Omental fat pad (tissue), 4 donors: ENCODE measurements at places on chromosomes 1 and 21.
A peak's percentile ranks its signal among the peaks of the same experiment; 100 is the strongest.

DNA sequence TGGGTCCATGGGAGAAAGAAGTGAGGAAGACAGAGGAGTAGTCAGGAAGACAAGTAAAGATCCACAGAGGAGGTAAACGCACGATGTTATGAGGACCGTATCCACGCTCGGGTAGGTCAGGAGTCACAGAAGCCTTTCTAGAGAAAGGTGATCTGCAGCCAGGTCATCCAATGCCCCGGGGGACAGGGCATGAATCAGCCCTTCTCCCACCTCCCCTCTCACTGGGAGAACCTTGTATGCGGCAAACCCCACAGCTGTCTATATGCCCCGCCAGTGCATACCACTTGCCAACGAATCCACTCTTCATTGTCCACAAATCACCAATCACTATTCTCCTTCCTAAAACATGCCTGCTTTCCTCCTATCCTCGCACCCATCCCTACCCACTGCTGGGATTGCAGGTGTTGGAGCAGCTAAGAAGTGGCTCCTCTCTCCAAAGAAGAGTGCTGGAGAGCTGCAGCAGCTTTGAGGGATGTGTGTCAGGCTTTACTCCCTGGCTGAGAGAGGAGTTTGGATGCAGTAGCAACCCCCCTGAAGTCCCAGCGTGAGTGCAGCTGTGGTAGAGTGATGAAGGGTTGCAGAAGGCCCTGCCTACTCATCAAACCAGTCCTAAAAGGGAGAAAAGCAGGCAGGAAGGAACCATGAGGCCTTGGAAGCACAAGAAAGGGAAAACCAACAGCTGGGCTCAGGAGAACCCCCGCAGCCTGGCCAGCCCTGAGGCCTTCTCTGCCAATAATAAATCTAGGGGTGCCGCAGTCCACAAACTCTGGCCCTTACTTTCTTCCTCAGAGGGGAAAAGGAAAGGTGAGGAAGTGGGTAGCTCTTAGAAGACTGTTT lies 102.2 kb upstream of the GADD45A start:
- DNase-seq = no peak

DNA sequence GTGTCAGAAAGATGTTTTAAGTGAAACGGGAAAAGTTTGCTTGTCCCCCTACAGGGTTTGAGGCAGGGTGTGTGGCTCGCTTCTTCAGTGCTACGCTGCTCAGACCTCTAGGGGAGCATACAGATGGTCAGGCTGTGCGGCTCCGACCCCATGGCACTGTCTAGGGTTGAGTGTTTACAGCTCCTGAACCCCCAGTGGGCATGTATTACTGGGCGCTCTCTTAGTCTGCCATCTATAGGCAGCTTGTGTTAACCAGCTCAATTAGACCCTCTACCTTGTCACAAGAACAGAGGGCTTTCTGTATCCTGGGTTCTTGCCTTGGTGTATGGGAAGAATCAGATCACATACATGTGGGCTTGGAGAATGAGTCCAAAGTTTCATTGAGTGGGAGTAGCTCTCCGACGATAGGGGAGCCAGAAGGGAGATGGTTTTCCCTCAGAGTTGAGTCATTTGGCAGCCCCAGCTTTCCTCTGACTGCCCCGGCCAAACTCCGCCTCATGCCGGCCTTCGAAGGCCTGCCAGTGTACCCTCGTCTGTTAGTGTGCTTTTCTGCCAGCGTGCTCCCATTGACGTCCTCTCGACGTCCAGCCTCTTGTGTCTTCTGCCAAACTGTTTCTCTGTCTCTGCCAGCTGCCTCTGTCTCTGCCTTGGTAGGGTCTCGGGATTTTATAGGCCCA lies 38.6 kb upstream of the ADGRL4 start:
- no peak for DNase-seq

DNA sequence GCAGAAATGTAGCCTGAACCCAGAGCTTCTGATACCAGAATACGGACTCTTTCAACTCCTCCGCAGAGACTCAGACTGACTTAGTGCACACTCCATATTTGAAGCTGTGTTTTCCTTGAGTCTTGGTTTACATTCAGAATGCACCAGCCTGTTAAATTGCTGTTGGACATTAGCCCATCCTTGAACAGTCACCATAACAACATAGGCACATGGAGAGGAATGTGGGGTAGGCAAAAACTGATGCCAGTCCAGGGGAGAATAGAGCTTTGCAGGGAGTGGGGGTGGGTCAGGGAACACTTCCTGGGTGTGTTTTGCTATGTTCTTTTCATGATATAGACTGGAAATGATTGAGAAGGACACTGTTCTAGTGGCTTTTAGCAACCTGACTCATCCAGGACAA lies 76.3 kb upstream of the CACNA1E start:
- DNase-seq = no peak

GRCh38 chr1:181090641-181091126 lies 2.2 kb downstream of the IER5 start:
- DNase-seq = no peak

DNA sequence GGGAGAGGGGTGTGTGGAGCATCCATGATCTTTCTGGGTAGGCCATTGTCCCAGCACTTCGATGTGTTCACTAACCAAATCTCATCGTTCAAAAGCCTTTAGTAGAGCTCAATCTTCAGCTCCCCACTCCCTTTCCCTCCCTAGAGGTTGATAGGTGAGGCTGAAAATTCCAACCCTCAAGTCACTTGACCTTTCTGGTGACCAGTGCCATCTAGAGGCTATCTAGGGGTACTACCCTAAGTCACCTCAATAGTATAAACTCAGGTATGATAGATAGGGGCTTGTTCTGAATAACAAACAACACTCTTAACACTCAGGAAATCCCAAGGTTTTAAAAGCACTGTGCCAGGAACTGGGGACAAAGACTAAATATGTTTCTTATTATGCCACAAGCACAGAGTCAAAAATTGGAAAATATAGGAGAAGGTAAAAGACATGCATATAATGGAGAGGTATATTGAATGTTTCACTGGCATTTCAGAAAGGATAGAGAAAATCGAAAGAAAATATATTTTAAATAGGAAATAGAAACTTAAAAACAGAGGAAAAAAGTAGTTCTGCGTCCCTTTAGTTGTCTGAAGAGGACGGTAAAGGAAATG lies 42.9 kb upstream of the CD53 start:
- DNase-seq = no peak

DNA sequence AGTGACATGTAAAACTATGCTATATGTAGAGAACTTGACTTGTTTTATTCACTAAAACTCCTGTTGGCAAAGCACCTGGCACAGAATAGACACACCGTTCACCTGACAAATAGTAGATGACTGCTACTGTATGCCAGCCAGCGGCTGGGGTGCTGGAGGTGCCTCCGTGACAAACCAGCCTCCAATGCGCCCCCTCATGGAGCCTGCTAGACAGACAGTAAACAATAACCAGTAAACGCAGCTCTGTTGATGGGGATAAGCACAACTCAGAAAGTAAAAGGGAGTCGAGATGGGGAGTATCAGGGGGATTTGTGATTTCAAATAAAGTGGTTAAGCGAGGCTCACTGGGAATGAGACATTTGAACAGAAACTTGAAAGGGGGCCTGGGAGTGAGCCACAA lies 107.2 kb downstream of the PRDM2 start:
- no peak for DNase-seq

GRCh38 chr1:114522264-114522575 lies 11.2 kb upstream of the TRIM33 start:
- no peak for DNase-seq

GRCh38 chr1:227403535-227403934 lies 85.2 kb upstream of the CDC42BPA start:
- no peak for DNase-seq

GRCh38 chr1:22832414-22832786 lies 121.8 kb downstream of the EPHB2 start:
- DNase-seq = no peak

DNA sequence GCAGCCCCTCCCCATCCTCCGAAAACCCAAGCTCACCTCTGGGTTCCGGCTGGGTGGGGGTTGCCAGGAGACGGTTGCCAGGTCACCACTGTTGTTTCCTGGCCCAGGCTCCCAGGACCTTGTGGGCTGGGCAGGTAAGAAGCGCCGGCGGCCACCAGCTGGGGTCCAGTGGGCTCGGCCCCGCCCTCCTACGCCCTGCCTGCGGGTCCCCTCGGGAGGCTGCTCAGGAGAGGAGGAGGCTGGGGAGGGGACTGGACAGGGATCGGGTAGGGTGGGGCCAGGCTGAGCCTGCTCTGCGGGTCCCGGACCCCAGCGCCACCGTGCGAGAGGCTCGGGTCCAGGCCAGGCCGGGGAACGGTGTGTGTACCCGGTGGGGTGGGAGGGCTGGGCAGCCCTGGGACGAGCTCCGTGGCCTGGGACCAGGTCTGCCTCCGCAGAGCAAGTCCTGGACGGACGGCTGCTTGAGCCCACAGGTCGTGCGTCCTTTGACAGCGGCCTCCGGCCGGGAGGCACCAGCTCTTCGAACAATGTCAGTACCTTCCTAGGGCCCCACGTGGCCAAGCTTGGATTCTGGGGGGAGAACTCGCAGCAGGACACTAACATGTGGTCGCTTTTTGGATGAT lies at the start of gene TTLL10:
TSS of gene TTLL10 (plus strand) at position 88 of the 623 bp plus-strand sequence. CDS start 5,336 bp downstream, outside the sequence.
- no peak for DNase-seq

DNA sequence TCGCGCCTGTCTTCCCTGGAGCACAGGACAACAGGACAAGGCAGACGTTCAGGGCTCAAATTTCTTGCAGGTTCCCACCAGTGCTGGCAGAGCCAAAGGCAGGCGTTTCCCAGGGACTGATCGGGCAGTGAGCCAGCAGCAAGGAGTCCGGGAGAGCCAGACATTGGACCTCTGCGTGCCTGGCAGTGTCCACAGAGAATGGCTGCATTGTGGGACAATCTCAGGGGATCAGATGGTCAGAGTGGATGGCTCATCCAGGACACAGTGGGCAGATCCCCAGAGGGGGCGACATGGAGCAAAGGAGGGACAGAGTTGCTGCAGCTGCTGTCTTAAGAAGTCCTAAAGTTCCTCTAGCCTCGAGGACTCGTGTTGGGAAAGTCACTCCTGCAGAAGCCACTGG lies 4.6 kb downstream of the TMEM63A start:
- DNase-seq = no peak

- no peak for DNase-seq
Observed at GRCh38 chr1:98792123-98792522, 130.6 kb downstream of the SNX7 start.

- no peak for DNase-seq
Observed at GRCh38 chr1:30610917-30611316, 112.5 kb downstream of the MATN1 start.

- no peak for DNase-seq
Observed at GRCh38 chr1:183024317-183025009, 1.2 kb downstream of the LAMC1 start.

DNA sequence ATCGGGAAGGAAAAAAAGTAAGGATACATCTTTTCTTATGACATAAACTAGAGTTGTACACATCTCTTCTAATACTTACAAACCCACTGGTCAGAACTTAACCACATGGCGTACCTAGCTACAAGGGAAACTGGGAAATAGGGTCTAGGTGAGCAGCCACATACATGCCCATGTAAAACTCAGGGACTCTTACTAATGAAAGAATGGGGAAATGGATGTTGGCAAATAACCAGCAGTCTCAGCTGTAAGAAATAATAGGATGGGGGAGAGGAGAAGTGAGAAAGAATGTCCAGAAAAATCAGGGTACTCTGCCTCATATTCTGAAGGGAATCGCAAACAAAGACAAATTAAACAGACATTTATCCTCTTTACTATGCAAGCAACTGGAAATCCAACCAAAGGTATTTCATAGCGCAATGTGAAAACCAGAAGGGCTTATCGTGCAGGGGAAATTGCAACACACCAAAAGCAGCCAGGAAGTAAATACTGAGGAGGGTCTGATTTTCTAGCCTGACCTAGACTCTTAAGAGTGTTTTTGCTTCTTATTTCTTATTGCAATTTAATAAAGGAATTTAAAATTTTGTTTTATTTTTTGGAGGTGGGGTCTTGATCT lies 17.5 kb downstream of the GTF2B start:
- DNase-seq = no peak

DNA sequence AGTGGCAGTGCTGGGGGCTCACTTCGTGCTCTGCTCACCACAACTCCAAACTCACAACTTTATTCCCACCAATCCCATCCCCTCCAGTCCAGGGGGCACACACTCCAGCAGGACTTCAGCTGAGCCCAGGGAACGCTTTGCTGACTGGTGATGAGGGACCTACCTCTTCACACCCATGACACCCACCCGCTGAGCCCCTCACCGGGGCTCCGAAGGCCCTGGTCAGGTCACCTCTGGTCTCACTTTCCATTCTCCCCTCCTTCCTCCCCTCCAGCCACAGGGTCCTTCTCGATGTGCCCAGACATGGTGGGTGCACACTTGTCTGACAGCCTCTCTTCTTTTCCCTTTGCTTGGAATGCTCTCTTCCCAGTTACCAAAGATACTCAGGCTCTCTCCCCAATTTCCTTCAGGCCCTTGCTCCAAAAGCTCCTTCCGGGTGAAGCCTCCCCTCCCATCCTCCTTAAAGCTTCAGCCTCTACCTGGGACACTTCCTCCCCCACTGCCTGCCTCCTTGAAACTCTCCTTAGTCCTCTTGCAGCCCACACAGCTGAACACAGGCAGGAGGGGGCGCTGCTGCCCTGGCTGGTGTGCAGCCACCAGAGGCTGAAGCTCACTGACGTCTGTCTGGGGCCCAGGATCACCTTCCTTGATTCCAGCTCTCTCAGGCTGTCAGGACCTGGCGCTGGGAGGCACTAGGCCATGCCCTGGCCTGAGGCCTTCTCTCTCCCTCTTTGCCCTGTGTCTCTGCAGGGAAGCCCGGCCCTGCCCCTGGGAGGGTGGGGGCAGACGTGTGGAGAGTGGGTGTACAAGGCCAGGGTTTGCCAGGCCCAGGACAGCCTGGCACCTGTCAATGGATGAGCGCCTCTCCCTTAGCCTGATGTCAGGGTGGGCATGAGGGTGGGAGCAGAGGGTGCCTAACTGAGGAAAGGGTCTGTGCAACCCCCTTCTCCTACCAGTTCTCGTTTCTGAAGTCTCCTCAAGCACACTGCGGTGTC lies 1.6 kb downstream of the KCNE1 start:
- DNase-seq = no peak

DNA sequence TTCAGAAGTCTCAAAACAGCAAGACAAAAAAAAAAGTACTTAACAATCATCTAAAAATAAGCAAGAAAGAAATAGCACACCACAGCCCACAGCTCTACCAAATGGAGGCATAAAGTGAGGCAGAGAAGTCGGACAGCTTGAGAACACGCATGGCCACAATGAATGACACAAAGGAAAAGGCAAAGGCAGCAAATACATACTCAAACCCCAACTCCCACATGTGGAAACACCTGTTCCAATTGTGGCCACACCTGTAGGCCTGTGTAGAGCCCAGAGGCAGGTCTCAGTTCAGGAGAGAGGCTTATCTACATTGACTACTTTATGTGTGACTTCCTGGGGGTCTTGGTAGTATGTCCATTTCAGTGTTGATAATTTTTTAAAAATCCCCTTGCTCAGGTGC lies 543.5 kb downstream of the LMO4 start:
- DNase-seq = no peak

GRCh38 chr1:13586001-13586400 lies 2.4 kb downstream of the PDPN start:
- no peak for DNase-seq

GRCh38 chr1:97545446-97545845 lies 375.4 kb downstream of the DPYD start:
- DNase-seq = no peak

GRCh38 chr21:46646541-46647154 lies 11.2 kb downstream of the PRMT2 start:
- no peak for DNase-seq

GRCh38 chr1:201877877-201878401 lies 10.8 kb upstream of the SHISA4 start:
- no peak for DNase-seq

GRCh38 chr1:109792056-109792831 lies 28.5 kb upstream of the EPS8L3 start:
- DNase-seq = peak; percentile 59

GRCh38 chr1:50132347-50132894 lies 23.7 kb downstream of the ELAVL4 start:
- no peak for DNase-seq
